Stimulated activated CD4-positive, alpha-beta T cell treated with anti-CD3 and anti-CD28 coated beads, TNF-alpha, amount 100 ng/mL, for 48 hours (primary cell): ENCODE measurements at places on chromosomes 5 and 9.

DNA sequence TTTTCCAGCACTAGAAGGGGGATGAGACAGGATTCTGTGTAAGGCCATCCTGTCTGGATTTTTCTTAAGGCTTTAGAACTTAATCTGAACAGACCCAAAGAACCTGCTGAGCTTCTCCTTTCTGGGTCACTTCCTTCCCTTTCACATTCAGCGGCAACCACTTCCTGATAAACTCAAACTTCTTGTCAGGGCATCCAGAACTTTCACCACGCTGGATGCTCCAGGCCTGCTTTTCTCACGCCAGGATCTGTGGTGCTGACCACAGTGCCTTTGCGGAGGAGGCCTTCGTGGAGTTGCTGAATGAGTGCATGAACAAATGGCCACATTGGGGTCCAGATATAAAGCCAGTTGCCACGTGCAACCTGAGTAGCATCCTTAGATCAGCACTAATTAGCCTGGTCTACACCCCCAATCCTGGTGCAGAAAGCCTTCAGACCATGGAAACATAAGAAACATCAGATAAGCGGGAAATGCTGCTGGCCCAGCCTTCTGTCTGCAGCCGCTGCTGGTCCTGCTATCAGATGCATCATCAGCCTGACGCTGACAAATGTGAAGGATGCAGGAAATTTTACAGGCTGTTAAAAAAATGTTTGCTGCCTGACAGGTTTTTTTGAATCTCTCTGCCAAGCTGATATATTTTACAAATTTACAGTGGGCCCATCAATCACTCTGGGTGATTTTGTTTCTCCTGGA lies 75.3 kb upstream of the BARHL1 start:
- DNase-seq: no peak

- DNase-seq: no peak
Measured at GRCh38 chr9:14524873-14525515, 168.2 kb downstream of the ZDHHC21 start.

GRCh38 chr5:175728316-175728715 lies 70.4 kb downstream of the HRH2 start:
- DNase-seq: no peak

GRCh38 chr5:2432076-2432920 lies 319.2 kb downstream of the IRX2 start:
- DNase-seq: no peak
